ENCODE measurements at places on chromosomes 2 and 18.

DNA sequence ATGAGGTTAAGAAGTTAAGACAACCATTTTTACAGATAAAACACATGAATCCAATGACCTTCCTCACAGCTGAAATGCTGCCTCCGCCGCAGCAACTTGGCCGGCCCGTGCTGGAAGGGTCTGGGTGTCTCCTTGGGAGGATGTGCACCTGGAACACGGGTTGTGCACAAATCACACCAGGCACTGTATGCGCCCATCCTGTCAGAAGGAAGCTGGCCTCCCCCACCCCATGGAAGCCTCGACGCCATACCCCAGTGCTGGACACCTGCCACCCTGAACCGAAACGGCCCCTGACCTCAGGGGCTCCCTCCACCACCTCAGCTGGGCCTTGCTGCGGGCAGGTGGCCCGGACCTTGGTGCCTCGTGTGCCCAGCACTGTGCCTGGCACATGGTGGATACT is 111.8 kb downstream of the PXDN start:
- DNase-seq: no peak

- DNase-seq: no peak
Measured at GRCh38 chr18:65326805-65327204, 424.0 kb upstream of the CDH7 start.

DNA sequence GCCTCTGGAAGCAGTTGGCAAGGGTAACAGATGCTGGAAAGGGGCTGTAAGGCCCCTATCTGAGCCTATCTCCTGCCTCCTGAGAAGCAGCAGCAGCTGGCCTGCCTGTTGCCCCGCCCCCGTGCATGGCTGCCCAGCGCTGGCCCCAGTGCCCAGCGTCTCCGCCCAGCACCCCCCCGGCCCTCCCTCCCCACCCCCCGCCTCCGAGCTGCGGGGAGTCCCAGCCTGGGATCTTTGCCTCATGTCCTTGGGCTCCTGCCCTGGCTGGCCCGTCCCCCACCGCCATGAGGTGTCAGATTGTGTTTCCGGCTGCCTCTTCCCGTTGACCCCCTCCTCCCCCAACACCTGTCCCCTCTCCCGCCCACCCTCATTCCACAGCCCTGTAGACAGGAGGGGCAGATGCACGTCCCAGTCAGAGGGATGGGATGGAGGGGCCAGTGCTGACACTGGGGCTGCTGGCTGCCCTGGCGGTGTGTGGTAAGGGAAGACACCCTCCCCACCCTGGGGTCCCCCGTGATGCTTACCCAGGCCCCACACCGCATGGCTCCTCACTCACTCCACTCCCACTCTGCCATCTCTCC is at the start of gene CHRND:
Gene CHRND, plus strand, starts transcription at position 370 of the 581 bp plus-strand sequence. Its CDS starts 56 bp downstream, at position 426.
- DNase-seq: no peak

- no peak for DNase-seq
Measured at GRCh38 chr2:68853915-68854314, 17.3 kb downstream of the BMP10 start.

DNA sequence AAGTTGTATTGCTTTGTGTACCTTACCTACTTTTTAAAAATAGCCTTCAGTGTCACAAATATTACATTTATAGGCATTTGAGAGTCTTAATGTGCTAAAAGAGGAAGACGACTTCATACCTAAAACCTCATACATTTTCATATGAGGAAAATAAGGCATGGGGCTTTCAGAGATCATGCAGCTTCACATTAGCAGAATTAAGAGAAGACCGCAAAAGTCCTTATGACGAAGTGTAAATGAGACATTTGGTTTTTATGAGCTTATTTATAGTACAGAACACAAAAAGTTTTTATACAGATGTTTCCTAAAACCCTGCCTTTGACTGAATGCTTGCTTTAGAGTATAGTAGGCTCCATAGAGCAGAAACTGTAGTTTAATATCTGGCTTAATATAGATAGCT is 10.1 kb upstream of the CCDC138 start:
- DNase-seq: no peak

- no peak for DNase-seq
Measured at GRCh38 chr2:58918141-58918540, 677.0 kb upstream of the FANCL start.

DNA sequence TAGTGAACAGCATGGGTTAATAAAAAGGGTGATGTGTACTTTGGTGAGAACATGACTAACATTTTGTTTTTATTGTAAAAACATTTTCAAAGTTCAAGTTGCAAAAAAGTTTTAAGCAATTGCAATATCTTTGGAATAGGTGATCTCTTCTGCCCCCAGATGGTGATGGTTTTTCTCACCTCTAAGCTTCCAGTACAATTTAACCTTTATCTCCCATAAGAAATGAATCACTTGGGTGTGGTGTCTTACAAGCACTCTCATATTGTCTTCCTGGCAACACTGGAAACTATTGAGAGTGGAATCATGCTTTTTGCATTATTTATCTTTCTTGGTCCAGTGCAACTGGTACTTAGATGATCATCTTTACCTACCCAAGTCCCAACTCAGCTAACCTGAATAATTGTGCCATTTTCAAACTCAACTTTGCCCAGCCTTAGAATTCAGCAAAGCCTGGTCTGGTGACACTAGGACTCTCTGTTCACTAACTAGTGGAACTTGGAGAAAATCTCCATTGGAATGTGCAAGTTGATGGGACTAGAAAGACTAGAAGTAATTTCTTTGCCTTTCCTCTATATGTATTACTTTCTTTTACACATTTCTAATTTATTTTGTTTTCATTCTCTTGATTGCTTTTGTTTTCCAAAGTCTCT is 964.7 kb upstream of the ZEB2 start:
- DNase-seq: peak; percentile 78

Data from hematopoietic multipotent progenitor cell treated with erythropoietin and hydrocortisone succinate and interleukin-3 and kit ligand, for 8 days (in vitro differentiated cells).